Dermis blood vessel endothelial cell (primary cell): ENCODE measurements at places on chromosomes 16 and 17. TPM values are rescaled to one million over a fixed set of nuclear protein-coding genes. Genes with fewer than 3 reads are reported as not detected.
A peak's percentile ranks its signal among the peaks of the same experiment; 100 is the strongest.

DNA sequence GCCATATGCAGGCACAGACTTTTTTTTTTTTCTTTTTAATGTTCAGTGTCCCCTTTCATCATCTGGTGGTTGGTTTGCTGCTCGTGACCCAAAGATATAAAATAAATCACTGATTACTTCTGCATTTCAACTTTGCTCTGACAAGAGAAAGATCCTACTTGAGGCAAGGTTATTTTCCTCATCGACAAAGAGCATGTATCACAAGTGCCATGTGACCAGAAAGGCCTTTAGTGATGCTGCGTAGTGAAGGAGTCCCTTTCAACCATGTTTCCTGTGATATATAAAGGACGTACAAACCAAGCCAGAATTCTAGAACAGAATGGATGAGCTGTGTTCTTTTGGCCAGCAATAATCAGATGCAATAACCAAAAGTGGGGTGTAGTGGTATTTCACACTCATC, 323.4 kb upstream of the PSMD7 start:
- DNase-seq: no peak

- DNase-seq: peak; percentile 98
These were observed 21.7 kb downstream of the PRMT7 start for GRCh38 chr16:68332411-68333121.

DNA sequence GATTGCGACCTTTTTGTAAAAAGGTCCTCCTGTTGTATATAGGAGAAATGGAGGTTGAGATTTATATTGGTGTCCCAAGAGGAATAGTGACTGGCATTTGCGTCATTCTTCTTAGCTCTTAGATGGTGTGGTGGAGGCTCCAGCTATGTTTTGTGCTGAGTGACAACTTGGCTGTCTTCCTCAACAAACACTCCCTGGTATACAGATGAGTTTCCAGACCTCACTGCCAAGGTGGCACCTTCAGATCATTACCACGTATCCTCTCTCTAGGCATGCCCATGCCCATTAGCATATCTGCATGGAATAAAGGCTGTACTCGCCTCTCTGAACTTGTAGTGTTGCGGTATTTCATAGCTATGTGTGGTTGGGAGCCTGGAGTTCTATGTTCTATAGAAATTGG, 120.0 kb downstream of the MAP2K4 start:
- no peak for DNase-seq

The SLC35G6 gene
- total RNA-seq: not detected in 2 replicates

The TPSAB1 gene
- not detected in 2 replicates for total RNA-seq

GRCh38 chr17:3438368-3438767, 4.7 kb upstream of the OR1E2 start:
- no peak for DNase-seq

GRCh38 chr17:2985318-2985717, 78.1 kb downstream of the OR1D5 start:
- DNase-seq: no peak

GRCh38 chr16:71373073-71373472, 14.6 kb downstream of the CALB2 start:
- no peak for DNase-seq

DNA sequence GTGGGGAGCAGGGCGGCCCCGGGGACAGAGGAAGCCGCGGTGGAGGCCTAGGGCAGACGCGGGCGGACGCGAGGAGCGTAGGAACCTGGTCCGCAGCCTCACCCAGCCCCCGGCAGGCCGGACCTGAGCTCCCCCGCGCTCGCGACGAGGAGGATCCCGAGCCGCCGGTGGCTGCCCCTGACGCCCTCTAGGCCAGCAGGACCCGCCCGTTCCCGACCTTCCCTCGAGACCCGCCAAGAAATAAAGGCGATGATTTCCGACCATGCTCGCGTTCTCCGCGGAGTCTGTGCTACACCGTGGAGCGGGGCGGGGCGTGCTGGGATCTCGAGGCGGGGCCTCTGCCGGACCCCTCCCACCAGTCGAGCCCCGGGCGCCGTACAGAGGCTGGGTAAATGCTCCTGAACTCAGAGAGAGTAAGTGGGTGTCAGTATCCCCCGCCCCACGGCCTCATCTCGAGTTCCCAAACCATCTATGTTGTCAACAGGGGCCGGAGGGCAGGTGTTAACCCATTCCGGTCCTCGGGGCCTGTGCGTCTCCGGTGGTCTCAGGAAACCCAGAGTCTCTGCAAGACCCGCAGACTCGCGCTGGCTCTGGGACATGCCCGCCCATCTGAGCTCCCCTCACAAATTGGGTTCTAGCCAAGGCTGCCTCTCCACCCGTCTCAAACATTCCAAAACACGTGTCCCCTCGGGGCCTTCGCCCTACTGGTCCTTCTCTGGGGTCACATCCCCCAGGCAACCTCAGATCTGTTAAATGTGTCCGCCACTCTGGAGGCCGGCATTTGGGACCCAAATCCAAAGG, 13.7 kb downstream of the SYCE1L start:
- peak; percentile 69 for DNase-seq

GRCh38 chr16:24518498-24518897, 20.9 kb upstream of the RBBP6 start:
- no peak for DNase-seq

GRCh38 chr17:73875346-73875745, 231.1 kb upstream of the SDK2 start:
- DNase-seq: no peak

The PRSS21 gene
- 1.0 and 2.1 TPM in 2 replicates for total RNA-seq

- DNase-seq: peak; percentile 48
These were observed 5.2 kb downstream of the NAGLU start for GRCh38 chr17:42541041-42541833.

- DNase-seq: peak; percentile 27
These were observed 67.8 kb downstream of the C16orf78 start for GRCh38 chr16:49441366-49441780.

DNA sequence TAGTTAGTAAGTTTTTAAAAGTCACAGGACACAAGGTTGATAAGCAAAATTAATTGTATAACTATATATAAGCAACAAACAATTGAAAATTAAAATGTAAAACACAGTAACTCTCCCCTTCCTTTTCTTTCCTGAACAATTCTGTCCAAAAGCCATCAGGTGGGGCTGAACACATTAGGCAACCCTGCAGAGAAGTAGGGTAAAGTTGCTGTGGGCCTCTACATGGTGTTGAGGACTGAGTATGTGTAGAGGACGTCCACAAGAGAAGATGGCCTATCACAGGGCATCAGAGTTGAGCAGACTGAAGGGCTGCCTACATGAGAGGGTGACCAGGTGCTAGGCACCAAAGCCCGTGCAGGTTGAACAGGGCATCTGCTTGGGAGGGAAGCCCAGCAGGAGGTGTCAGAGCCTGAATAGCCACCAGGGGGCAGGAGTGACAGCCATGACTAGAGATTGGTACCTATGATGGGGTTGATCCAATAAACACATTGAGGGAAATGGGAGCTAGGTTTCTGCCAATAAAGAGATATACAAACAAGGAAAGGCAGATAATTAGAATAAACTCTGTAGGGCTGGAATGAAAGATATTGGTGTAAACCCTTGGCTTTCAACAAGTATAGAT, 415.1 kb downstream of the NPIPA8 start:
- DNase-seq: peak; percentile 3

GRCh38 chr17:81901167-81902022, 643 bp upstream of the NPB start:
- no peak for DNase-seq

The KRTAP16-1 gene
- total RNA-seq: 0.05 TPM in 1 of 2 replicates, not detected in the other

GRCh38 chr17:35467824-35468223, 19.3 kb upstream of the SLFN13 start:
- no peak for DNase-seq

DNA sequence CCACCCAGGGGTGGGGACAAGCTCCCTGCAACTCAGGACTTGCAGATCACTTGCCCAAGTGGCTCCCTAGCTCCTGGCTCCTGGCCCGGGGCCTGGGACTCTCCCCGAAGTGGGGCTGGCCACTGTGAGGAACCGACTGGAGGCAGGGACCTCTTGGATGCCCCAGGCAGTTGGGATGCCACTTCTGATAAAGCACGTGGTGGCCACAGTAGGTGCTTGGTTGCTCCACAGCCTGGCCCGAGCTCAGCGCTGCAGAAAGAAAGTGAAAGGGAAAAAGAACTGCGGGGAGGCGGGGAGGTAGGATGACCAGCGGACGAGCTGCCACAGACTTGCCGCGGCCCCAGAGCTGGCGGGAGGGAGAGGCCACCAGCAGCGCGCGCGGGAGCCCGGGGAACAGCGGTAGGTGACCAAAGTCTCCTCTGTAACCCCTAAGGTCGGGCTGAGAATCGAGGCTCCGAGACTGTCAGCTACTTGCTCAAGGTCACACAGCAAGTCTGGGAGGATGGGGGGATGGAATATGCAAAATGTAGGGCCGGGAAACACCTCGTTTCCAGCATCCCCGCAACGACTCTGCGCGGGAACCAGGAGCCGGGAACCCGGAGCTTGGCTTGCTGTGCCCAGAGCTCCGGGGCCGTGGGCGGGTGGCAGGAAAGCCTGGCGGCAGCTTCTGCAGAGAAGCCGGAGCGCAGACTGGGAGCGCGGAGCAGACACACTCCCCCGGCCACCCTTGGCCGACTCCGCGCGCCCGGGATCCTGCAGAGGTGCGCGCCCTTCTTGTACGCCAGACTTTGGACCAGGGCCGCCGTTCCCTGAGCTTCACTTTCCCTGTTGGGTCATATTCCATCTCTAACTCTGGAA, 1.9 kb downstream of the CIITA start:
- DNase-seq: no peak

DNA sequence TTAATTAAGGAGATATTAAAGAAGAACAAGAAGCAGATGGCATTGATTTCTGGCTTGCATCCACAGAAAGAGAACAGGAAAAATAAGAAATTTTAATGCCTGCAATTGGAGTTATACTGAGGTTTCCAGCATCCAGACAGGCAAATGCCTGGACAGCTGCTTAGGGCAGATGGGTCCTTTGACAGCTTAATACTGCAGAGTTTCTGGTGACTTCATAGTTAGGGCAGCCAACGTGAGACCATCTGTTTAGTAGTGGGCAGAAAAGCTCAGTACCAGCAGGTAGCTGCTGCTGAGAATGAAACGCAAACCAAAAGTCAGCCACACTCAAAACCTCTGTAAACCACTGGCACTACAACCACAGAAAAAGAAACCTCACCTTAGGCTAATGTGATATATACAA, 109.8 kb downstream of the CDK5R1 start:
- DNase-seq: no peak

GRCh38 chr16:67244387-67245185, 2.7 kb downstream of the FHOD1 start:
- peak; percentile 91 for DNase-seq

DNA sequence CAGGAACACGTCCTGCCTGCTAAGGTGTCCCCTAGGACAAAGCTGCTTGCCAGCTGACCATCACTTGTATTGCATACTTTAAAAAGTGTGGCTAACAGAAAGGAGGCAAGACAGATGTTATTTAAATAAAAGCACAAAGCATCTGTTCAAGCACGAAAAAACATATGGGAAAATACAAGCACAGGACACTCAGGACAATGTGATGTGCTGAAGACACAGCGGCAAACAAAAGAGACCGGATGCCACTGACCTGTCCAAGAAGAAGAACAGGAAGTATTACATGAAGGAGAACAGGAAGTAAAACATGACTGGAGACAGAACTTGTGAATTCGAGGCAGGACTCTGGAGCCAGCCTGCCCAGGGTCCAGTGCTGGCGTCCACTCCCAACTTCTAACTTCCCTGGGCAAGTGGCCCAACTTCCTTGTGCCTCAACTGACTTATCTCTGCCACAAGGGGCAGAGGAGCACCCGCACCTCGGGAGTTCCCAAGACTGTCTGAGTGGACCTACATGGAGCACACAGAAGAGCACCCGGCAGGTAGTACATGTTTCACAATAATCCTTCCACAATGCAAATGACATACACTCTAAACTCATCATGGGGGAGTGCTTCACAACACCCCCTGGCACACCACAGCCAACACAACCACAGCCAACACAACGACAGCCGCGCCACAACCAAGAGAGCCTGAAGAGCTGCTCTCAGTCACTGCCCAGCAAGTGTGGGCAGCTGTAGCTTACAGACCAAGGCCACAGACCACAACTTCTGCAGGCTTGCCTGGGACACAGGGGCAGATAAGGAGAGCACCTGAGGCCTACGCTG, 36.6 kb downstream of the ANKRD11 start:
- DNase-seq: peak; percentile 72

DNA sequence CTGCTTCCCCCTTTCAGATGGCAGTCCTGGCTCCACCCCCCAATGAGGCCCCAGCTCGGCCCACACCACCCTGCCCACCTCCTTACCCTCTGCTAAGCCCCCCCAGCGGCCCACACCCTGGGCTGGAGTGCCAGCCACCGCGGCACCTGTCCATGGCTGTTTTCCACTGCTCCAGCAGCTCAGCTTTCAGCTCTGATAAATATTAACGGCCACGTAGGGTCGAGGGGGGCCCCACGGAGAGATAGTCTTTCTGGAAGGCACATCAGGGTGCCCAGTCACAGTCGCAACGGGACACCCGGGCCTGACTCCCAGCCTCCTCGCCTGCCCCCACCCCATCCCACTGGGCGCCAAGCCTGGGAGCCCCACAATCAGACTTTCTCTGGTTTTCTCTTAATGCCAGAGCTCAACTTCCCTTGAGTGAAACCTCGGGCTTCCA, 46.5 kb upstream of the CIBAR2 start:
- no peak for DNase-seq

The TAOK2 gene
- total RNA-seq: 159 and 160 TPM in 2 replicates

DNA sequence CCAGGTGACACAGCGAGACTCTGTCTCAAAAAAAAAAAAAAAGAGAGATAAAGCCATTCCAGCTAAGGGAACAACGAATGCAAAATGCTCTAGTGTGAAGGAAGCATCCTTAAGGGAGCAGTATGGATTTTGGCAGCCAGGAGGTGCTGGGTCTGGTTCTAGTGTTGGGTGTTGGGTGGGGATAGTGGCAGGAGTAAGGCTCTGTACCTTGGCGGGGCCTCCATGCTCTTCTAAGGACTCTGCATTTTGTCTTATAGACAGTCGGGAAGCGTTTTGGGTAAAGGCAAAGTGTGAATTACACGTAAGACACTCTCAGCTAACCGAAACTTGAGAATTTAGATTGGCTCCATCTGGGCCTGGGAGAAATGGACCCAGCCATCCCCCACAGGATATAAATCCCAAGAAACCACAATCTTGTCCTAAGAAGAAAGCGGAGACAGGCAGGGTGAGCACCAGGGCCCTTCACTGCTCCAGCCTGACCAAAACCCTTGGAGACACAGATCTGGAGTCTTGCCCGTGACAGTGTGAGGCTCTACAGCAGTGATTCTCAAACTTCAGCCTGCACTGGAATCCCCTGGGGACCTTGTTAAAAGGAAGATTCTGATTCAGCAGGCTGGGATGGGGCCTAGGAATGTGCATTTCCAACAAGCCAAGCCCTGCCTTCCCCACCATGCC, 33.1 kb upstream of the PHB1 start:
- no peak for DNase-seq

DNA sequence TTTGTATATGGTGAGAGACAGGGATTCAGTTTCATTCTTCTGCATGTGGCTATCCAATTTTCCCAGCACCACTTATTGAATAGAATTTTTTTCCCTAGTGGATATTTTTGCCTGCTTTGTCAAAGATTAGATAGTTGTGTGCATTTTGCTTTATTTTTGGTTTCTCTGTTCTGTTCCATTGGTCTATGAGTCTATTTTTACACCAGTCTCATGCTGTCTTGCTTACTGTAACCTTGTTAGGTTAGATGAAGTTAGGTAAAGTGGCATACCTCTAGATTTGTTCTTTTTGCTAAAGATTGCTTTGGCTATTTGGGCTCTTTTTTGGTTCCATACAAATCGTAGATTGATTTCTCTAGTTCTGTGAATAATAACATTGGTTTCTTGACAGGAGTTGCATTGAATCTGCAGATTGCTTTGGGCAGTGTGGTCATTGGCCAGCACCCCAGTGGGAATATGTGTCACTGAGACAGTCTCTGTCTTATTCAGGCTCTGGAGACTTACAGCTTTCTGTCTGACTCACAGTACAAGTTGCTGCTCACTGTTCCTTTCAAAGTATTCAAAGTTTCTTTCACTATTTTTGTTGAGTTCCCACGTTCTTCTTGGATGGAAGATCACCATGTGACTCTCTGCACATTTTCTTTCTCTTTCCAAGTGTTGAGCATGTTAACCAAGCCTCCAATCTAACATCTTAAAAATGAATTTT, 709.1 kb downstream of the CDH11 start:
- no peak for DNase-seq
